Activated CD4-positive, alpha-beta T cell treated with anti-CD3 and anti-CD28 coated beads, Interleukin-2, amount 10 ng/mL, durations not matched to agents 7 days and 5 days (primary cell): ENCODE measurements at places on chromosomes 1 and 21.

DNA sequence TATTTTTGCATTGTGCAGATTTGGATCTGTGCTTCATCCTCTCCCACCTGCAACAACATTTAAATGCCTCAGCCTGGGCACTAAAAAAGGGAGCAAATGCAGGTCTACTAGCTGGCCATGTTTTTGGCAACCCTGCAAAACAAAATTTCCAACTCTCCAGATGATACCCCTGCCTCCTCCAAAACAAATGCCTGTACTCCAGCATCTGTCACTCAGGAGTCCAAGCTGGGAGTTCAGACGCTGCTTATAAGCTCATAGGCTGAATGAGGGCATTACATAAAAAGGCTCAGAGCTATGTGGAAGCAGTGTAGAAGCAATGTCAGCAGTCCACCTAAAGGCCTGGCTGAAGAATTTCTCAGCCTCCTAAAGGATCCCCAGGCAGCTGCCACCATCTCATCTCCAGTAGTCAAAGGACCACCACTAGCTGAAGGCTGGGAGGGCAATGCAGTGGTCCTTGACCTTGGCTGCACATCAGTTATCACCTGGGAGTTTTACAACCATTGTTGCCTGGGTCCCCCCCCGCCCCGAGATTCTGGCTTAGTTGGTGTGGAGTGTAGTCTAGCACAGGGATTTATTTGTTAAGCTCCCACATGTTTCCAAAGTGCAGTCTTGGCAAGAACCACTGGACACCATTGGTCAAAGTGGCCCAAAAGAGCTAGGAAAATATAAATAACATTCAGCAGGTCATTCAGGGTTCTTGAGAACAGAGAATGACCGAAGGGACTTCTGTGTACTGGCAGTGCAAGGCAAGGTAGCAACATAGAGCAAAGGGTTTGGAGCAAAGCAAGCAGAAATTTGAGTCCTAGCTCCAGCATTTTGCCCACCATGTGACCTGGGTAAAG, 57.2 kb downstream of the ITPKB start:
- DNase-seq: no peak

- no peak for DNase-seq
Observed at GRCh38 chr1:60133848-60134247, 60.3 kb upstream of the C1orf87 start.

GRCh38 chr1:188424176-188424575, 1595.4 kb downstream of the PLA2G4A start:
- no peak for DNase-seq

- DNase-seq: no peak
Observed at GRCh38 chr1:242723044-242723716, 198.7 kb upstream of the PLD5 start.

DNA sequence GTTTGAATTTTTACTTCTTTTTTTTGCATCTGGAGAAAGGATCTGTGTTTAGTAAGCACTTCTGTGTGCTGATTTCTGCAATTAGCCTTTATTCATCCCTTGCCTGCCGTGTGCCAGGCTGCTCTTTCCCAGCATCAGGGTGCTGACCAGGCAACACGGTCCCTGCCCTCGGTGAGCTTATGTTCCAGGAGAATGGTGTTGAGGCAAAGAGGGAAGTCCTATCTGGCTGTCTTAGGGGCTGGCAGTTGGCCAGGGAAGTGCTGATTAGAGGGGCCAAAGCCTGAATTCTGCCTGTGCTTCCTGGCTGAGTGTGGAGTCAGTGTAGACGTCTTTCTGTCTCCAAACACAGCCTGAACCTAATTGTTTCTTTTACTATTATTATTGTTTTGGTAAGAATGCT, 187.1 kb downstream of the CAMTA1 start:
- no peak for DNase-seq

DNA sequence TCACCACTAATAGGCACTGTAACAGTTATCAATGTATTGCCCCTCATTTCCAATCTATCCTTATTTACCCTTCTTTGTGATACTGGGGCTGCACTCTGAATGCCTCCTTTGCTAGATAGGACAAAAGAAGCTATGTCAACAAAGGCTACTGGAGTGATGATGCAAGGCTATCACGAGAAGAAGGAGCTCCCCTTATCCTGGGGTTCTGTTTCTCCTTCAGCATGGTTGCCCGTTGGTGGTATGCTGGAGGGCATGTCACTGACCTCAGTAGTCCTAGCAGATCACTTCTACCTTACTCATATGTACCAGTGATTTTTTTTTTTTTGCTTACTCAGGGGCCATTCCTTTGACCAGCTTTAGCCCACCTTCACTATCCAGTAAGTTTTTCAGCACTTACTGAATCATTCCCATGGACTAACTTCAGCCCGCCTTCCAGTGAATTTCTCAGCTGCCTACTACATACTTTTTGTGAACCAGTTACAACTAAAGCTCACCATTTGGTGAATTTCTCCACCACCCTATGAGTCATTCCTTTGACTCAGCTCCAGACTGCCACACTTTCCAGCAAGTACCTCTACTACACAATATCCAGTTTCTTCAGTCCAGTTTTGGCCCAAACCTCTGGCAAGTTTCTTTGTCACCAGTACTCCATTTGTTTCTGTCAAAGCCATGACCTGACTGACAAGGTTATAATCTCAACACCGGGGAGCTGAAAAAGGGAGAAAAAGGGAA, 944.5 kb downstream of the KCNT2 start:
- no peak for DNase-seq

- no peak for DNase-seq
Observed at GRCh38 chr1:182703539-182703938, 19.2 kb upstream of the RGS8 start.

- no peak for DNase-seq
Observed at GRCh38 chr1:212916481-212917133, 33.7 kb upstream of the VASH2 start.
